ENCODE measurements at places on chromosomes 11 and 22.

DNA sequence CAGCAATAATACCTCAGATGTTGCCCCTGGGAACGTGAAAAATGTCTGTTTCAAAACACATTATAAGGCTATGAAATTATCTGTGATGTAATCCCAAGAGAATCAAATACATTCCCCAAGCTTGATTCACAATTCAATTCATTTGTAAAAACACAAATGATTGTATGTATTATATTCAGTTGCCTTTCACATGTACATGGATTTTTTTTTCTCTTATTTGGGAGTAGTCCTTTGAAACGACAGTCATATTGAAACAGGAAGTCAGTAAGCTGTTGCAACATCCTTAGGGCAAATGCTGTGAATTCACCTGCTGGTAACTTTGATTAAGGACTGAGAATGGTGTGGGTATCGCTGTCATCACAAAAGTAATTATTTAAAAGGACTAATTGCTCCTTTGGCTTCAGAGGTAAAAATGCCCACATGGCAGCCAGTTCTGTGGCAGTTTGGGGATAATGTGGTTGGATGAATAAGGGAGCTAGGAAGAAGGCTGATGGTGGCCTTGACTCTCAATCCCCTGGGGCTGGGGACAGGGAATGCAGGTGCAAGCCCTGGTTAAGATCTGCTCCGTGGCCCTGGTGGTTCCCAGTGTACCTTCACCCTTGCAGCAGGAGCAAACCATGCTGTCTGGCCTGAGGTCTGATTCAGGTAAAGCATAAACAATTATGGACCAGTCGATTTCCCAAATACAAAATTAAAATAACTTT, 13.2 kb downstream of the EHF start:
- peak; percentile 26 for DNase-seq

DNA sequence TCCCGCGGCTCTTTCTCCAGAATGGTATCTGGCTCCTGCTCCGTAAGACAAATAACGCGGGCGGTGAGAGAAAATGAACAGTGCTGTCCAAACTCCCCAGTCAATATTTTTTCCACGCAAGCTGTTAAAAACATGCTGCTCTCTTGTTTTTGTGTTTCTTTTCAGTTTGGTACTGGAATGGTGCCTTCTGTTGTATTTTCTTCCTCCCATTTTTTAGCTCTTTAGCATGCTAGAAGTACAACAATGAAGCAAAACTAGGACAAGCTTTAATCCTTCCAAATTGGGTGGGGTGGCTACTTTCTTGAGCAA, 599 bp upstream of the PPP2R1B start:
- DNase-seq, result no peak

- DNase-seq, result no peak
These were observed 40.0 kb upstream of the TP53I11 start for GRCh38 chr11:44990665-44991064.

DNA sequence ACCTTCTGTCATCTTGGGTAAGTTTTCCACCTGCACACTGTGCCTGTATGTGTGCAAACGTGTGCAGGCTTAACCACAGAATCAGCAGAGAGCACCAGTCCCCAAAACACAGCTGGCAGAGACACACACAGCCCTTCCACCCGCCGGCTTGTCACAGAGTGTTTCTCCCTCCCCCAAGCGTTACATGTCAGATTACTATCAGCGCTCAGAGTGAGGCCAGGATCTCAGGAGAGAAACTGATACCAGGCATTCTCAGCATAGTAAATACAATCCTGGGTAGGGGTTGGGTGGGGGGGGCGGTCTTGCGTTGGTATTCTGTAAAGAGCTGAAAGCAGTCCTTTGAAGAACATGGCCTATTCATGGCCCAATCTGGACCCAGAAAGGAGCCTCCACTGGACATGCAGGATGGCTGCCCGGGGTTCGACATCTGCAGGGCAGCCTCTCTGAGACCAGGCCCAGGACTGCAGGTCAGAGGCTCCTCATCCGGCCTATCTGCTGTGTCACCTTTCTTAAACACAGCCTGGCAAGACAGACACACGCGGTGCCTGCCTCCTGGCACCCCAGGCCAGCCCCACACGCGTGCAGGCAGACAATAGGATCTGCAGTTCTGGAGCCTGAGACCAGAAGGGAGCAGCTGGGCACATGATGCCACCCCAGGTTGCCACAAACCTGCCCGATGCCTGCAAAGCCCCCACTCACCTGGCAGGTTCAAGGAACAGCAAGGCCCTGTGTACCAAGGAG, 1.7 kb downstream of the OSBPL5 start:
- DNase-seq, result no peak

DNA sequence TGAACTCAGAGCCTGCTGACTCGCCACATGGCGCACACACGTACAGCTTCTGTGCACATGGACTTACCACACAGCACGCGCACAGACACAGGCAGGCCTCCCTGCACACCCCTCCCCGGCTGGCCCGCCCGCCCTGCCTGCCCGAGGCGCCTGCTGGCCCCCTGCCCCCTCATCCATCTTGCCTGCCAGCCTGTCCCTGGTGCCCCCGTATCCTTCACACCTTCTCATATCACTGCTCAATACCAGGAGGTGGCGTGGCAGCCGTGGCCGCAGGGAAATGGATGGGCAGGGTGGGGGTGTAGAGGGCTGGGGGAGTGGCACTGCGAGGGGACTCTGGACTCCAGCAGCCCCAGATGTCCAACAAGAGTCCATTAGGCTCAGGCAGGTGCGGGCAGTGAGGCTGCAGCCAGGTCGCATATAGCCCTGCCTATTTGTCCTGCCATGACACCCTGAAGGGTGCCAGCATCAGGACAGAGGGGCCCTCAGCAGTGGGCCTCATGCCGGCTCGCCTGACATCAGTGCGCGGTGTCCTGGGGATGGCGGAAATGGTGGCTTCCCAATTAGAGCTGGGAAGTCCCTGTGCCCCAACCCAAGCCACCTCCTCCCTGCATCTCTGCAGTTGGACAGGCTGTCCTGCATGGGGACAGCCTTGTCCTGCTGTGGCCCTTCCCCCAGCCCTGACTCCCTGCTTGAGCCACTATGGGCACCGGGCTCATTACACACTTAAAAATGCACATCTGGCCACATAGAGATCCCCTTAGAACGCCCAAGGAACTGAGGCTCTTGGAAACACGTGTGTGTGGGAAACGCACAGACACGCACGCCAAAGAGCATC, 2.0 kb upstream of the TBX10 start:
- no peak for DNase-seq

- DNase-seq, result no peak
These were observed 58.6 kb downstream of the HIPK3 start for GRCh38 chr11:33315822-33316221.

GRCh38 chr11:18115360-18116127, 9.7 kb upstream of the SAAL1 start:
- DNase-seq, result no peak

GRCh38 chr22:17443405-17444203, 74.3 kb downstream of the CECR2 start:
- no peak for DNase-seq

DNA sequence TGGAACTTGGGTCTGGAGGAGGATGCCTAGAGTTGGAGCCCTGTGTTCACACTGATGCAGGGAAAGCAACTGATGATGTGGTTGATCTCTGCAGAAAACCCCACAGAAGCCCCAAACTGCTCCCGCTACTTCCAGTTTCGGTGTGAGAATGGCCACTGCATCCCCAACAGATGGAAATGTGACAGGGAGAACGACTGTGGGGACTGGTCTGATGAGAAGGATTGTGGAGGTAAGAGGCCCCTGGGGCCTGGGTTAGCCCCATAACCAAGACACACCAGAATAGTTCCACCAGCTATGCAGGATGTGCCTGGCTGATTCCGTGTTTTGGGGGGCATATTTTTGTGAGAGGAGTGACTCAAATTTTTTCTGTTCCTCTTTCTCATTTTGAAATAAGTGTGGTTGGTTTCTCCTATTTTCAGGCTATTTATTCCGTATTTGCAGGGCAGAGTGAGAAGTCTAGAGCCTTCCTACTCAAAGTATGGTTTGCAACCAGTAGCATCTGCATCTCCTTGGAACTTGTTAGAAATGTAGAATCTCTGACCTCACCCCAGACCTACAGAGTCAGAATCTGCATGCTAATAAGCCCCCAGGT, 137.3 kb upstream of the SORL1-AS1 start:
- DNase-seq, result no peak

Data from stromal cell of bone marrow (primary cell).